ENCODE measurements at places on chromosomes 2 and 18.

DNA sequence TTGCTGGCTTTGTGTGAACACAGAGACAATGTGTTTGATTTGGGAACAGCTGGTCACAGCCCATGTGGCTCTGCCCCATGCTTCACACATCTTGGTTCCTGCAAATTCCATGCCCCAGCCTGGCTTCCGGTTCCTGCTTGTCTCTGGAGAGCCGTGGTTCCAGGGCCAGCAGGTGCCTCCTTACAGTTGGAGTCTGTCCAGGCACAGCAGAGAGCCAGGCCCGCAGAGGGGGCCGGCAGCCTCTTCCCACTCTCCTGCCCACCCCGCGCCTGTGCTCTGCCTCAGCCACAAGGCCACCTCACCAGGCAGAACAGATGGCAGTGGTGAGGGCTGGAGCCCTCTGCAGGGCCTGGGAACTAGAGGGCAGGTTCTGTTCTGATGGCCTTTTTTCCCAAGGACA is 81.5 kb downstream of the LDLRAD4 start:
- DNase-seq, result no peak

GRCh38 chr2:40488101-40488601 is 36.3 kb upstream of the SLC8A1 start:
- no peak for DNase-seq

DNA sequence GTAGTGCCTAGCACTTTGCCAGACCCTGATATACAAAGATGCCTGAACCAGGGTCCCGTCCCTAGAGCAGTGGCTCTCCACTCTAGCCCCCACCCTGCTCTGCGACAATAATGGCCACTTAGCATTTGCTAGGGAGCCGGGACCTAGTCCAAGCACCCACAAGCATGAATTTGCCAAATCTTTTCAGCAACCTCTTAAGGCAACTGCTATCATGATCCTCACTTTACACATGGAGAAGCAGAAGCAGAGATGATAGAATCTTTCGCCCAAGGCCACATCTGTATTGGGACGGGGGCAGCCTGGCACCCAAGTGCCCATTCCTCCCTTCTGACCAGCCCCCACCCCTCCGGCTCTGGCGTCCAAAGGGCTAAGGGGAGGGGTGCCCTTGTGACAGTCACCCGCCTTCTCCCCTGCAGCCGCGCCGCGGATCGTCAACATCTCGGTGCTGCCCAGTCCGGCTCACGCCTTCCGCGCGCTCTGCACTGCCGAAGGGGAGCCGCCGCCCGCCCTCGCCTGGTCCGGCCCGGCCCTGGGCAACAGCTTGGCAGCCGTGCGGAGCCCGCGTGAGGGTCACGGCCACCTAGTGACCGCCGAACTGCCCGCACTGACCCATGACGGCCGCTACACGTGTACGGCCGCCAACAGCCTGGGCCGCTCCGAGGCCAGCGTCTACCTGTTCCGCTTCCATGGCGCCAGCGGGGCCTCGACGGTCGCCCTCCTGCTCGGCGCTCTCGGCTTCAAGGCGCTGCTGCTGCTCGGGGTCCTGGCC is 13.0 kb downstream of the SIGLEC15 start:
- no peak for DNase-seq

GRCh38 chr2:238408615-238409340 is 17.9 kb upstream of the ASB1 start:
- no peak for DNase-seq

GRCh38 chr2:147045113-147045512 is 799.7 kb upstream of the ACVR2A start:
- peak; percentile 15 for DNase-seq

GRCh38 chr2:226683944-226684562 is 115.6 kb downstream of the IRS1 start:
- DNase-seq, result no peak

DNA sequence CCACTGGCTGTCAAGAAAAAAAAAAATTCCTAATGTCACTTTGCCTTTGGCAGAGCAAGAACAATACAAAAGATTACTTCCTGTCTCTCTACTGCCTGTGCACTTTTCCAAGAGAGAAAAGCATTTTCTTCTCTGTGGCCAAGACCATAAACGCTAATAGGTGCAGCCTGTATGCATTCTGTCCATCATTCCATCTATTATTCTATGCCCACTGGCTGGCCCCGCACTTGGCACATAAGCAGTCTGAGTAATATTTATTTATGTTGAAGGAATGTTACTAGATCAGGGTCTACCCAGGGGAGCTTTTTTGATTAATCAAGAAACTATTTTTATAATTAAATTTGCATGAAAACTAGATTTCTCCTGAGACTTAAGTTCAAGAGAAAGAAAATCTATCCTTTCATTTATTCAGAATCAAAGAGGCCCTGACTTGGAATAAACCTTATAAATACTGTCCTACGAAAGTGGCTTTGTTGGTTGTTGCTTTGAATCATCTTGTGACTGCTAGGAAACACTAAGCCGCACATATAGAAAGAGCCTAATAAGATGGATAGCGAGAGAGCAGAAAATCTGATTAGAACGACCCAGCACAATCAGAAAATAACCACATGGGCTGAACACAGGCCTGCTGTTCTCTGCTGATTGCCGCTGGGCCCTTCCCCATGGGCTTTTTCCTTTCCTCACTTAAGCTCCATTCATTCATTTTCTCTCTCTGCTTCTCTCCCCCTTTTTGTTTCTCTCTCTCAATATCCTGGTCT is 59.4 kb downstream of the MMADHC start:
- no peak for DNase-seq

- DNase-seq, result no peak
These were observed 19.6 kb upstream of the IL1A start for GRCh38 chr2:112803691-112804521.

- DNase-seq, result no peak
These were observed 106.7 kb downstream of the XRCC5 start for GRCh38 chr2:216215658-216216390.

DNA sequence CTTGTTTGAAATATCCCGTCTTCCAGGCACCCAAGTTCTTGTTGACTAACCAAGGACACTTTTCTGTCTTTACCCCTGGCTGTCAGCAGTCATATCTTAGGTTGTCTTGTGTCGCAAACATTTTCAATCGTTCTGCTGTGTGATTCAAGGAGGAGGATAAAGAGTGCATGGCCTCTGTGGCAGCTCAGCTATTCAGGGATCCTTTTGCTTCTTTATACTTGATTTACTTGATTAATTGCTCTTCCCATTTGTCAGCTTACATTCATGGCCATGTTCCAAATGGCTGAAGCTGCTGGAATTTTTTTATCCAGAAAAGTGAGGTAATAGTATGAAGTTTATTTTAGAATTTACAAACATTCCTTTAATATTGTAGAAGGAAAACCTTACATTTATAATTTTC is 97.3 kb upstream of the FZD5 start:
- DNase-seq, result no peak

Data from activated T-cell treated with anti-CD3 and anti-CD28 coated beads for 1 hour (primary cell).